ENCODE measurements at places on chromosomes 3 and 15.

DNA sequence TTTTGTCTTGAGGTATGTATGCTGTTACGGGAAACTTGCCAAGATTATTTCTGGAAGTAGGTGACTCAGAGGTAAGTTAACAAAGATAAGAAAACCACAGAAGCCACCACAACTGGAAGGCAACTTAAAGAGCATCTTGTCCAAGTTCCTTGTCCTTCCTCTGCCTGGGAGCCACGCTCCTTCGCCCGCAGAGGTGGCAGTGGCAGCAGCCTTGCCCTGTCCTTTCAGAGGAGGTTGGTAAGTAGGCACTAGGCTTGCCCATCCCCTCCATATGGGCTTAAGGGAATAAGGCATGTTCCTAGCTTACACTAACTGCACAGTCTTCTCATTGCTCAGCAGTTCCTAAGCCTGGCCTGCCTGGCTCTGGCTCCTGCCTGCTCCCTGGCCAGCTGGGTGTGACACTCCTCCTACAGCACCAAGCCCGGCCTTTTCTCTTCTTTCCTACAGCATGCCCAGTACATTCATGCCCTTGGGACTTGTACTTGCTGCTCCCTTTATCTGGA is 48.0 kb upstream of the RAB6B start:
- no peak for DNase-seq

DNA sequence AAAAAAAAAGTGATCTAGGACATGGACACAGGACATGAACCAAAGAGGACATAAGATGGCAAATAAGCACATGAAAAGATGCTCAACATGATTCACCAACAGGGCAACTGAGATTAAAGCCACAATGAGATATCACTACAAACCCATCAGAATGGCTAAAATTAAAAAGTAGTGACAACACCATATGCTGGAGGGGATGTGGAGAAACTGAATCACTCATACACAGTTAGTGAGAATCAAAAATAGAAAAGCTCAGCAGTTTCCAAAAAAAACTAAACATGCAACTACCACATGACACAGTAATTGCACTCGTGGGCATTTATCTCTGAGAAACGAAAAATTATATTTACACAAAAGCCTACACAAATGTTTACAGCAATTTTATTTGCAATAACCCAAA is 27.9 kb upstream of the ACKR4 start:
- DNase-seq = no peak

DNA sequence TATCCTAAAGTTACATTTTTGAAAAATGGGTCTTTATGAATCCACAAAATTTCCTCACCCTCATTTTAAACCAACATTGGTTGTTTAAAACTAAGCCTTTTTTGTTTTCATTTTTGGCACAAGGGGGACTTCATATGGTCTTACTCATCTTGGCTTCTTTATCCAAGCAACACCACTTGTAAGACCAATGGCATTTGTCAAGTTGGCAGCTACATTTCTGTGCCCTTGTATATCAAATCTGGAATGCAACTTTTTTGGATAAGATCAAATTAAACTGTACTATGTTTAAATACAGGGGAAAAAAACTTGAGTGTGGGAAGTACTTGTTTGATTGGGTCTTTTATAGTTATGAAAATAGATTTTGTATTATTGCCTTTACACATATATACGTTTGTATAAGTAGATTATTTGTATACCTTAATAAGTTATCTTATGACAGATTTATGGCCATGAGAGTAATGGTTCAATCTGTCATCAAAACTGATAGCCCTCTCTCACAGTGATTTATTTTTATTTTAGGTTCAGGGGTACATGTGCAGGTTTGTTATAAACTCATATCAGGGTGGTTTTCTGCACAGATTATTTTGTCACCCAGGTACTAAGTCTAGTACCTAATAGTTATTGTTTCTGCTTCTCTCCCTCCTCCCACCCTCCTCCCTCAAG is 43.4 kb downstream of the GPR160 start:
- no peak for DNase-seq

DNA sequence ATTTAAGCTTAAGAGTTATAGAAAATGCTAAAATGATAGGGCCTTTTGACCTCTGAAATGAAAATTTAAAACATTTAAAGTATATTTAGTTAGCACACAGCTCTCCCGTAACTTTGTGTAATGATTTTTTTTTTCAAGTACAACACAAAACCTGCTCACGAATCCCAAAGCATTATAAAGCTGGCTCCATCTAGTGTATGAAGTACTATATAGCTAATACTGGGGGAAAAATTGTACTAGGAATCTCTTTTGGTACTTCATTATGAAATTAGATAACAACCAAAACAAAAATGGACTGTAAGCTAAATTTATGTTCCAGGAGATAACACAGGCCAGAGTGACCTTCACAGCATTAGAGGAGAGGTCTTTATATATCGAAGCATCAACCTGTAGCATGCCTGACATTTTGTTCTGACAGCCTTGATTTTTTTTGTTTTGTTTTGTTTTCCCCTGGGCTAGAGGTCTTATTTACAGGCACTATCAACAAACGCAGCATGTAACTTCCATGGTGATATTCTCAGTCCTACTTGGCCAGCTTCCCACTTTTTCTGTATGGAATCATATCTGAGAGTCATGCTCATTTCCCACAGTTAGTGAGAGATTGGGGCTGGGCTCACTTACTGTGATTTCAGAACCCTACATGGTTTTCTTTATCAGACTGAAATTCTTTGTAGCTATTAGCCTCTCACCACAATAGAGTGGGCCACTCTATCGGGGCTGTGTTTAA is 116.3 kb downstream of the MITF start:
- no peak for DNase-seq

DNA sequence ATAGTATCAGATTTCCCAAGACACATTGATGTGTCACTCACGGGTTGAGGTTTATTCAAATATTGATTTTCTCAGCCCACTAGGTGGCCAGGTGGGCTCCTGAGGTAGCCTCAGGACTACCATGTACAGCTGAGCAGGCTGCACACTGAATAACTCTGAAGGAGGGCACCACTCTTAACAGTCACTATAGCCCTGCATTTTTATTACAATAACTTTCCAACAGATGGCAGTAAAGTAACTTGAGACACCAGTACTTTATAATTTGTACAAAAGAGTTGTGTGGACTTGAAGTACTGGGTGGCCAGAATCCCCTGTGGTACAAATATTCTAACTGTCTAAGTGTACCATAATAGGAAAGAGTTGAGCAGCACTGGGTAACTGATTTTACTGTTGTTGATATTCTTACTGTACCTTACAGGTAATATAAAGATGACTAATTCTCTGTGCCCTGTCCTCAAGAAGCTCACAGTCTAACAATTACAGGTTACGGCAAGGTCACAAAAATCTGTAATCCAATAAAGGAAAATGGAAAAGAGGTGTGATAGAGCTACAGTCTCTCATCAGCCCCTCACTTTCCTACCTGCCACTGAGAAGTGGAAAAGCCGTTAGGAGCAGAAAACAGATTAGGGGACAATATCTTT is 76.0 kb downstream of the ETFA start:
- DNase-seq = peak; percentile 9

- no peak for DNase-seq
Observed at GRCh38 chr3:159887911-159888310, 100.7 kb upstream of the IL12A start.

DNA sequence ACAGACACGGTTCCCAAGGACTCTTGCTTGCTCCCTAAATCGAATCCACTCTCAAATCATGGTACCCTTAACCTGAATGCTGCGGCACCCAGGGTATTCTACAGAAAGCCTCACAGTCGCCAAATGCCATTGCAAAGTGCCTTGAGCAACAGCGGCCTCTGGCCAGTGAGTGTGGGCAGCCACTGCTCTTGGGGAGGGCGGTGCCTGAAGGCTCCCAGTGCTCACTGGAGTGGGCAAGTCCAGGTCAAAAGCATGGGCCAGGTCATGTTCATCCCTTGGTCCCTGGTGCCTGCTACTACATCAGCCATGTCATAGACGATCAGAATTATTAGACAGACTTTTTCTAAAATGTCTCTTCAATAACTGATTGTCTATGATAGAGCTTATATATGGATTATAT is 82.5 kb downstream of the ADAMTS17 start:
- no peak for DNase-seq

- DNase-seq = no peak
Observed at GRCh38 chr15:94838281-94838680, 606.9 kb downstream of the MCTP2 start.

DNA sequence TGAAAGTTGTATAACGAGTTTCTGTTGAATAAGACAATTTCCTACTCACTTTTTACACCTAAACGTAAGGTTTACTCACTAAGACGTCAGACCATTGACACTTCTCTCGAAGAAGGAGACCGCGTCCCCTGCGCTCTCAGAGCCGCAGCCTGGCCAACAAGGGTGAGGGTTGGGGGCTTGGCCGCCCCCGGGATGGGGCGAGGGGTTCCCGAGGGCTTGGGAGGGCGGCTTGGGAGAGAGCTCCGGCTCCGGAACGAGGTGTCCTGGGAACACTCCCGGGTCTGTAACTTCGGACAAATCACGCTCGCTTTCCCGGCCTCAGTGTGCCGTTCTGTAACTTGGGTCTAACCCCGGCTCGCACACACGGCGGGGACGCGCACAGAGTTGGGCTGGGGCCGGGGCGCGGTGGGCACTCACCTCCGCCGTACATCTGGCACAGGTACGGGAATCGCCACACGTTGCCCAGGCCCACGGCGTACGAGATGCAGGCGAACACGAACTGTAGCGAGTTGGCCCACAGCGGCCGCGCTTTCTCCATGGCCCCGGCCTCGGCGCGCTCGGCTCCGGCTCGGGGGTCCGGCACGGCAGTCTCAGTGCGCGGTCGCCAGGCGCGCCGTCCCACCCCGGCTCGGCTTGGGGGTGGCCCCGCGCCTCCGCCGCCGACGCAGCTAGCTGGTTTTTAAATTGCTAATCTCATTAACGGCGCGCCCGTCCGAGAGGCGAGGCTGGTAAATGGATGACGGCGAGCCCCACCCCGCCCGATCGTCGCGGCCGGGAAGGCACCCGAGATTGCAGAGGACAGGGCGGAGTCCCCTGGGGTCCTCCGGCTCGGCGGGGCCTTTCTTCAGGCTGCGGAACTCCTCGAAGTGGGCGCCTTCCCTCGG is at the start of gene SLC6A20:
Gene SLC6A20, minus strand, starts transcription at position 655 of the 884 bp plus-strand sequence. Its CDS starts 117 bp downstream, at position 538.
- DNase-seq = no peak

Measured in DMS153 (cell line).